ENCODE measurements at places on chromosomes 7 and 10. TPM values are rescaled to one million over a fixed set of nuclear protein-coding genes. Genes with fewer than 3 reads are reported as not detected.
A peak's percentile ranks its signal among the peaks of the same experiment; 100 is the strongest.

DNA sequence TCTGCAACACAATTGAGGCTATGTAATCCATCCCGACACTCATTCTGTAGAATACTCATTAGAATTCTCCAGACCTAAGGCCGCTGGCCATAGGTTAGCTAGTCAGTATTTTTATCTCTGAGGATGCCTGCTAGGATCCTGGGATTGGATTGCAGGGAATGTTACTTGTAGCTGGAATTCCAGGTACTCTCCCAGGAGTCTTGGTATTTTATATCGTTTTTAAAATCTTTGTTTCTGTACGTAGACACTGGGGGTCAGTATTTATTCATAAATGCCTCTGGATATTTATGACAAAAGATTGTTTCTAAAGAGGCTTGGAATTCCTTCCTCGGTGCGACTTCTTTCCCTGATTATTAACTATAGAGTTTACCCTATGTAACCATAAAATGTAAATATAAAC, 40.1 kb downstream of the BPGM start:
- DNase-seq: peak; percentile 65
- H3K4me3 ChIP-seq: no peak overlapping the region
- no peaks in the 10 kb centered on the region for H3K36me3 ChIP-seq
- H3K27ac ChIP-seq: no peak overlapping the region
- H3K27me3 ChIP-seq: no peaks in the 10 kb centered on the region
- H3K4me1 ChIP-seq: no peaks in the 10 kb centered on the region

- H3K27me3 ChIP-seq: no peaks in the 10 kb centered on the region
- no peak overlapping the region for H3K4me3 ChIP-seq
- no peaks in the 10 kb centered on the region for H3K4me1 ChIP-seq
- no peak for DNase-seq
- no peaks in the 10 kb centered on the region for H3K36me3 ChIP-seq
- no peak overlapping the region for H3K27ac ChIP-seq
Observed at GRCh38 chr10:36341471-36341870, 699.4 kb upstream of the FZD8 start.

DNA sequence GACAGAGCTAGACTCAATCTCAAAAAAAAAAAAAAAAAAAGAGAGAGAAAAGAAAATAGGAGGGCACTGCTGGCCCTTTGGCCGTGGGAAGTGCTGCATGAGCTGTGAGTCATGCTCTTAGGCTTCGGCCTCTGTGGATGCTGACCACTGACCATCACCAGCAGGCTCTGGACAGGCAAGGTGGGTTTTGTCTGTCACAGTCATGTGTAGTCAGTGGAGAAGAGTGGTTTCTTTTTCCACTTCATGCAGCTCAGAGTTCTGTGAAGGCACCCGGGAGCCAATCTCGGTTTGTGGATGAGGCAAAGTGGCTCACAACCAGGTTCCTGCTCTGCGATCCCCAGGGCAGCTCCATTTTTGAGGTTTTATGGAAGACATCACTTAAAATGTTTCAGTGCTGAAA, 58.1 kb downstream of the PRTFDC1 start:
- H3K4me3 ChIP-seq: no peak overlapping the region
- DNase-seq: no peak
- no peaks in the 10 kb centered on the region for H3K36me3 ChIP-seq
- no peaks in the 10 kb centered on the region for H3K4me1 ChIP-seq
- no peaks in the 10 kb centered on the region for H3K27me3 ChIP-seq

Gene KCP
- 0.64 TPM for total RNA-seq
